ENCODE measurements at places on chromosomes 13 and 19.
A peak's percentile ranks its signal among the peaks of the same experiment; 100 is the strongest.

GRCh38 chr19:17641846-17642245, 46.3 kb downstream of the UNC13A start:
- ATAC-seq: no peak

GRCh38 chr13:73138638-73139491, 80.1 kb downstream of the KLF5 start:
- ATAC-seq: no peak

DNA sequence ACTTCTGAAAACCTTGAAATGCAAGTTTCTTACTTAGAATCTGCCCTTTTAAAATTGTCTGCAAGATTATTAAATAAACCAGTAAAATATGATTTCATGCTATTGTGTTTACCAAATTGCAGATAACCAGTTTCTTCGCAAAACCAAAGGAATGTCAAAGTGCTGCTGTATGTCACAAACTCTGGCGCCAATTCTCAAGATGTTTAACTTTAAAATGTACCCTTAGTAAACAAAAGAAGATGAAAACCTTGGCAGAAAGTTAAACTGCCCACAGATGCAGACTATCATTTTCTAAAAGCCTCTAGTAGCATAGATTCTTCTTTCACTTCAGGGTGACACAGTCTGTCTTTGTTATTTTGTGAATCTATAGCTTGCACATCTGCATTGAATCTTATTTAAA, 189.2 kb downstream of the SLITRK6 start:
- no peak for ATAC-seq

GRCh38 chr19:6729573-6730152, 7.7 kb downstream of the GPR108 start:
- ATAC-seq: no peak

DNA sequence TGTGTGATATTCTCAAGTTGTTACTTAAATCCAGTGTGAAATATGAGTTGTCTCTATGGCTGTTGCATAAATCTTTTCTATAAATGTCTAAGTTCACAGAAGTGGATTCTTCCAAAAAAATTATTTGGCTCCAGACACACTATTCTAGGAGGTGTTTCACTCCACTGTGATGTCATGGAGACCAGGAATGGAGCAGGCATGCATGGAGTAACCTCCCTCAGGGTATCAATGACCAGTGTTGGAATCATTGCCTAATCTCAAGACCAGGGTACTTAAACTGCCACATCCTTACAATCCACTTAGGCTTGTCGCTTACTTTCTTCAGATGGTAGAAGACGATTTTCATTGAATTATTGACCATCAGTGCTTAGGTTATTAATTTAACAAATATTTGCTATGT, 55.4 kb downstream of the LRRC63 start:
- no peak for ATAC-seq

DNA sequence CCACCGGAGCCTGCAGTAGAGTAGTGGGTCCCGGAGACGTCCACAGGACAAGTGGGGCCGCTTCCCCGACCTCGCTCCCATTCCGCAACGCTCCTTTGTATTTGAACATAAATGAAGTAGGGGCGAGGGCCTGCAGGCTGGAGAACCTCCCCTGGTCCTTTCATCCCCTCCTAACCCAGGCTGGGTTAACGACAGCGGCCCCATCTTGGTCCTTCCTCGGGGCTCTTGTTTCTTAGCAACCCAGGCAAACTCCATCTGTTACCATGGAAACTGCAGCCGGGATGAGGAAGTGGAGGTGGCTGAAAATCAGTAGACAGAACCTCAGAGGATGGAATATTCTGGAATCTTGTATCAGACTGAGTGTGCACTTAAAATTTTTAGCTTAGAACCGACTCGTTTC, 132.6 kb upstream of the USP29 start:
- ATAC-seq: peak; percentile 56

GRCh38 chr19:12639901-12640613, 26.5 kb downstream of the MAN2B1 start:
- peak; percentile 90 for ATAC-seq

- ATAC-seq: peak; percentile 18
These were observed 74.1 kb upstream of the MCF2L start for GRCh38 chr13:112894673-112895481.

GRCh38 chr13:64332048-64332447, 2898.1 kb downstream of the PCDH9 start:
- peak; percentile 40 for ATAC-seq

DNA sequence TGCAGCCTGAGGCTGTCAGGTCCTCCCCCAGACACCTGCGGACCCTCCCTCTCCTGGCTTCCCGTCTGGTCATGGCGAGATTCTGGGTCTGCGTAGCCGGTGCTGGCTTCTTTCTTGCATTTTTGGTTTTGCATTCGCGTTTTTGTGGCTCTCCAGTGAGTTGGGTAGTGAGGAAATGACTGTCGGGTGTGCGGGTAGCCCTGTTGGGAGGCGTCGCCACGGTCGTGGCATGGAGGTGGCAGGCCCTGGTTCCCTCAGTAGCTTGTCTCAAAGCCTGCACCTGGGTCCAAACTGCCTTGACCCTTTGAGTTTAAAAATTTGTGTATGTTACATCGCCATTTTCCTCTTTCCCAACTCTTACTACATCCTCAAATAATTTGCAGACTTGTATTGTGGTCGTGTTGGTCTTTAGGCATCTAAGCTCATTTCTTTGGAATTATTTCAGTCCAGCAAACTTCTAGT, 344 bp downstream of the NHLRC3 start:
- ATAC-seq: peak; percentile 14

DNA sequence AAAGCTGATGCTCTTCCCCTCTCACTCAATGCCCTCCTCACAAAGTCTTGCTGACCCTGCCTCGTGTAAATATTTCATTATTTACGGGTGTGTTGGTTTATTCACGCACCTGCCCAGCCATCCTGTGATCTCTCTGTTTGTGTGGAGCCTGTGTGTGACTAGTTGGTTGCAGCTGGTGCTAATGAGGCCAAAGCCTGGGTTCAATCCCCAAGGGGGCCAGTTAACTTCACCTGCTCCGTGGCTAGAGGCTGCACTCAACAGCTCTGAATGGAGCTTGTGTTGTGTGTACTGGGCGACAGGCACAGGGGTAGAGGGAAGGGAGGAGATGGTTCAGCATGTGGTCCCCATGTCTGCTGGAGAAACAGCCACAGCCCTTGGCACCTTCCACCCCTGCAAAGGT, 109.5 kb downstream of the DNAJC15 start:
- peak; percentile 13 for ATAC-seq

- no peak for ATAC-seq
These were observed 408.9 kb downstream of the ZNF536 start for GRCh38 chr19:30781047-30781446.

DNA sequence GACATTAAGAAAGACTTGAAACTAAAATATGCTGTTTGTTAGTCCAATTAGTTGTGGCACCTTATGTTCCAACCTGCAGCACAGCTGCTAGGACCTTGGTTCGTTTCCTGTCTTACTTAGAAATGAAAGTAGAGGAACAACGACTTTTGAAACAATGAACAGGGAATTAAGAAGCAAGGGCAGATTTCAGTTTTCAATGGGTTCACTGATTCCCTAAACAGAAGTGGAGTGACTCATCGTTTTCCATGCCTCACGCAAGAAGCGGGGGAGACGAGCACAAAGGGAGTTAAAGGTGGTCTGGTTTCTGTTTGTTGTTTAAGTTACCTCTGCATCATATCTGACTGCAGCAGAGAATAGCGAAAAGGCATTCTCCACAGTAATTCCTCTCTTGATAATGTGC, 44.8 kb downstream of the PHF11 start:
- ATAC-seq: no peak

- ATAC-seq: peak; percentile 93
These were observed 1256.5 kb downstream of the EFNB2 start for GRCh38 chr13:105278943-105279381.

- ATAC-seq: no peak
These were observed 1695.7 kb upstream of the SPRY2 start for GRCh38 chr13:82036602-82037001.

DNA sequence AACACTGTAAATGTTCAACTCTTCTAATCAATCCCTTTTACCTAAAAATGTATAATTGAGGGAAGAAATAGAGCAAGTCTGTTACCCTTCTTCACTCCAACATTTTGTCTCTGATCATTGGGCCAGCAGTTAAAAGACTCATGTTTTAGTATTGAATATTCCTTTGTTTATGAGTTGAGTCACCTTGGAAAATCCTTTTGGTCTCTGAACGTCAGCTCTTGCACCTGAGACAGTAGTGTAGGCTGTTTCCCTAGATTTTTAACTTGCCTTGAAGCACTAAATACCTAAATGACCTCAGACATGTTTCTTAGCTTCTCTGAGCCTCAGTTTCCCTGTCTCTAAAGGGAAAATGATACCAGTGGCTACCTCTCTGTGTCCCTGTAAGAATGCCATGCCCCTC, 184.2 kb downstream of the RFC3 start:
- no peak for ATAC-seq

DNA sequence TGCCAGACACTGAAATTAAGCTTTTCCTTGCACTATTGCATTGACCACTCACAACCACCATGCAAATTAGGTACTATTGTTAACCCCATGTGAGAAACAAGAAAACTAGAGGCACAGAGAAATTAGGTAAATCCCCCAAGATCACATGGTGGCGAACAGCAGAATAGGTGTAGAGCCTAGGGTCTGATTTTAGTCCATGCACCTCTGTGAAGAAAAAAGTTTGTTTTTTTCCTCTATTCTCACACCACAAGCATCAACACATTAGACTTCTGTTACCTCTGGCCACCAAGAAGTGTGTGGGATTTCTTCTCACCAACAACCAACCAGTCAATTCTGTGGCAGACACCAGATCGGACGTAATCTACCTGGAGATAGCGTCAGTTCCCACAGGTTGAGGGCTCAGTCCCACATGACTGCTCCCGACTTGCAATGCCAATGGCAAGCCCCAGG, 391.9 kb downstream of the COG6 start:
- no peak for ATAC-seq
